ENCODE measurements at places on chromosomes 12 and 14.

GRCh38 chr12:29599381-29599780, 101.9 kb upstream of the OVCH1 start:
- no peak for DNase-seq

- DNase-seq: no peak
Observed at GRCh38 chr12:41274643-41275042, 86.5 kb downstream of the PDZRN4 start.

- DNase-seq: no peak
Observed at GRCh38 chr12:123031171-123031845, 50.8 kb downstream of the ARL6IP4 start.

GRCh38 chr12:108349278-108349688, 10.2 kb upstream of the CMKLR1 start:
- DNase-seq: no peak

- DNase-seq: no peak
Observed at GRCh38 chr14:21987937-21988336, 314.3 kb upstream of the OR4E1 start.

DNA sequence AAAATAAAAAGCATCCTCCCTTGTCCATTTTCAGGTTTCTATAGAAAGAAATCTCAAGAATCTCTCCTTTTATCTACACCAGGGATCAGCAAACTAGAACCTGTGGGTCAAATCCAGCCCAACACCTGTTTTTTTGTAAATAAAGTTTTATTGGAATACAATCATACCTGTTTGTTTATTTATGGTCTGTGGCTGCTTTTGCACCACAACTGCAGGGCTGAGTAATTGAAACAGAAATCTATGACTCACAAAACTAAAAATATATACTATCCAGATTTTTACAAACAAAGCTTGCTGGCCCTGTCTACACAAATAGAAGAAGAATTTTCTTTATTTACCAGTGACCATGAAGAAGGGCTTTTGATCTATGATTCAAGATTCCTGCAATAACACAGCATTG, 95.1 kb upstream of the COCH start:
- DNase-seq: no peak

DNA sequence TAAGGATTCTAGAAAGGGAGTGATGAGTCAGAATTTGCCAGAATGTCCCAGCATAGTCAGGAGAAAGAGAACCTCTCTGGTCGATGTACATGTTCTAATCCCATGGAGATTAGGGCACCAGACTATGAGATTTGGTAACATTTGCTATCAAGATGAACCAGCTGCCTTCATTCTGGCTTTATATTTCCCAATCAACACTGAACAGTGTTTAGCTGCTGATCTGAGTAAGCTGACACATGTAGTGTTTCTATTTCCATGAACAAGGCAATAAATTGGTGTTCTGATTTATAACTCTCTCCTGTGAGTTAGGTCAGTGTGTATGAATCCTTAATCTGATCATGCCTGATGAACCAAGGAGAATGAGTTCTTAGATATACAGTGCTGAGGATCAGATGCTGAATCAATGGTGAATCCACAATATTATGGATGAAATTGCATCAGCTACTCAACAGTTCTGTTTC, 158.0 kb upstream of the AMIGO2 start:
- no peak for DNase-seq

GRCh38 chr14:91953170-91953985, 5.9 kb upstream of the FBLN5 start:
- no peak for DNase-seq

- no peak for DNase-seq
Observed at GRCh38 chr12:40287369-40287975, 62.7 kb downstream of the LRRK2 start.

Data from GM12892 (cell line).